ENCODE measurements at places on chromosomes 5 and 9.

DNA sequence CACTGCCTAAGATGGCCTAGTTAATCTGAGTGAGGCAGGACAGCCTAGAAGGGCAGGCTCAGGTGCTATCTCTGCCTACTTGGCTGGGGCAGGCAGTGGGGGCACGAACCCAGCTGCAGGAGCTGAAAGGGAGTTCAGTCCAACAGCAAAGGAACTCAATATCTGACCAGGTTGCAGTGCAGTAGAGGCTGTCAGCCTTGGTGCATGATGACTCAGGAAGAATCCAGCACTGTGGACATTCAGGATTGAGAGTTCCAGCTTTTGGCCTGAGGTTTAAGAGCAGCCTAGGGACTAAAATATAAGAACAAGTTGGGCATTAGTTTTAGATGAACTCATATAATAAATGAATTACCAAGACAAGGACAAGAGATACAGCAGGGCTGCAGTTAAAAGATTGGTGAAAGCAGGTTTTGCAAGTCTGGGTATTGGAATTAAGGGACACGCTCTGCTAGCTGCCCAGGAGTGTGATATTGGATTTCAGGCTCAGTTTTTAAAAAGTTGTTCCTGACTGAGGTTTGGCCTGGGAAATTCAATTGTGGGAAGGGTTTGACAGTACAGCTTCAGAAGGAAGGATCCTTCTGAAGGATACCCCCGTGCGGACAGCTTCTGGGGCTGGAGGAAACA is 64.7 kb upstream of the ATG10 start:
- DNase-seq: no peak

GRCh38 chr5:53674121-53674520 is 113.7 kb downstream of the NDUFS4 start:
- DNase-seq: no peak

DNA sequence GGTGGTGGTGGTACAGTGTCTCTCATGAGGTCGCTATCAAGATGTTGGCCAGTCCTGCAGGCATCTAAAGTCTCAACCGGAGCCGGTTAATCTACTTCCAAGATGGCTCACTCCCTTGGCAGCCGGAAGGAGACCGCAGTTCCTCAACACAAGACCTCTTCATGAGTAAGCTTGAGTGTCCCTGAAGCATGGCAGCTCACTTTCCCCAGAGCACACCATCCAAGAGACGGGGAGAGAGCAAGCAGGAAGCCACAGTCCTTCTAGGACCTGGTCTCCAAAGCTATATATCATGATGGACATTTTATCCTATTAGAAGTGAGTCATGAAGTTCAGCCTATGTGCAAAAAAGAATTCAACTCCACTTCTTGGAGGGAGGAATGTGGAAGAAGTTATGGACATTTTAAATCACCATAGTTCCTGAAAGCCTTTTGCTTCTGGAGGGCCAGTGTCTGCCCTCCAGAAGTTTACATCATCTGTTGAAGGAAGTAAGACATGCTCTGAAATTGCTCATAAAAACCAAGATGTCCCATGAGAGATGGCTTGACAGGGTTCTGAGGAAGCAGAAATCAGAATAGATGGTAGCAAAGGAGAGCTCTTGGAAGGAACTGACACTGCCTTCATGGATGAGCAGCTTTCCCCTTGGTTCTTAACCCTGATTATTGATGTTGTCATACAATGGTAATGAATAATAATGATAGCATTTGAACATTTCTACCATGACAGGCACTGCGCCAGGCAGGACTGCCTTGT is 21.3 kb downstream of the GALNT10 start:
- no peak for DNase-seq

DNA sequence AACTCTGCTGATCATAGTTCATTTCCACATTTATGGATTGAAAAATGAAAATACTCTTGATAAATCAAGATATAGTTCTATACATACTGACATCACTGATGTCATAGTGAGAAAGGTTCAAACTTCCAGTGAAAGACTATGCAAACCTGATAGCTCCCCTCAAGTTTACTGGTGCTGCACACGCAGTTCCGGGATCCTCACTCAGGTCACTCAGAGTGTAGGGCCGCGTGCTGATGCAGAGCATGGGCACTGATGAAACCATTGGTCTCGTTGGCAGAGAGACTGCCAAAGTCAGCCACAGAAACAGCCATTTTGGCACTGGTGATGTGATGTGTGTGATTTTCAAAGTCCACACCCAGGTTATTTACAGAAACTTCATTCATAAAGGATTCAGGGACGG is 13.5 kb downstream of the SETD9 start:
- DNase-seq: no peak

- no peak for DNase-seq
Measured at GRCh38 chr9:127158786-127159324, 36.4 kb upstream of the ANGPTL2 start.

DNA sequence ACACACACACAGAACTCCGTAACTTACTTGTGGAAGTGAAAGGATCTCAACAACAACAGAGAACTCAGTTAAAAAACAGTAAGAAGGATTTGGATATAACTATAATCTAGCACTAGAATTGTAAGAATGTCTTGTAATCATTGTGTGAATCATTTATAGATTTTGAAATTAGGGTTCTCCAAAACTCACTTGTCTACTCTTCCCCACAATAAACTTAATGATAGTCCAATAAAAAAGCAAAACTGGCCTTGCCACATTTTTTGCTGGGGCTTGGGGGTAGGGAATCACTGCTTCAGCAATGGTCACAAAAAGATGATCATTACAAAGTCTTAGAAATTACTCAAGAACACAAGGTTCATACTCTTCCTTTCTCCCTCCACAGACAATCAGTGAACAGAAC is 8.8 kb downstream of the TBCA start:
- DNase-seq: no peak

- DNase-seq: no peak
Measured at GRCh38 chr5:118793652-118794051, 194.7 kb downstream of the DTWD2 start.

- no peak for DNase-seq
Measured at GRCh38 chr5:138631096-138631928, 56.1 kb upstream of the HSPA9 start.

DNA sequence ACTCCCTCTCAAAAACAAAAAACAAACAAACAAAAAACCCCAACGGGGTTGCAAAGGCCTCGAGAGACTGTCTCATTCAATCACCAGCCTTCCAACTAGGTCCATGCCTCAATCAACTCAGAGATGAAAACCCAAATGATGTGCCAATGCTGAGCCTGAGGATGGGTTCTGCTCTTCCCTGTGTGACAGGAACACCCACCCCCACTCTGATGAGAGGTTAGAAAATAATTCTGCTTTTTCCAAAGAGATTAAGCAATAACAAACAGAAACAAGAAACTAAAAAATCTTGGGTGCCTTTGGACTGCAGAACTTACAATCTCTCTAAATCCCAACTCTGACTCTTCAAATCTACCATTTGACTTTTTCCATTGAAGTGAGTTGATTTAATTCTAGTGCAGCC is 25.5 kb upstream of the FBP1 start:
- no peak for DNase-seq

- no peak for DNase-seq
Measured at GRCh38 chr5:32630867-32631491, 45.6 kb downstream of the SUB1 start.

DNA sequence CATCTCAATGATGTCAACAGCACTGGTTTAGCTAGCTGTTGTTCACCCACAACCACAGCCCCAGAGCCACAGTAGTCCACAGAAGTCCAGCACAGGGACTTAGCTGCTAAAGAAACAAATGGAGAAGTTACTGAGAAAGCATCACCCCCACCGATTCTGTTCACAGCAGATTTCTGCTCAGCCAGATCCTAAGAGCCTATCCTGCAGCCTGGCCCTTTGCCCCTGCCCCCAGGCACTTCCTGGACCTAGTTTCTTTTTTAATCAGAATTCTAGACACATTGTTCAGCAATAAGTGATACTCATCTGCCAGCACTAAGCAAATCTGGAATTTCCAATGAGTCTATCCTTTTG is 7.4 kb downstream of the B4GALT1 start:
- DNase-seq: no peak

All from activated effector memory CD4-positive, alpha-beta T cell treated with Interleukin-2 at 50 U/mL for 16 hours (primary cell).